ENCODE measurements at places on chromosomes 7 and 10.

GRCh38 chr7:134850066-134850465 is 70.6 kb downstream of the CALD1 start:
- DNase-seq = no peak

- no peak for DNase-seq
Measured at GRCh38 chr7:69173341-69173740, 424.9 kb upstream of the AUTS2 start.

GRCh38 chr7:35375516-35375915 is 121.6 kb upstream of the TBX20 start:
- DNase-seq = no peak

- no peak for DNase-seq
Measured at GRCh38 chr10:125538947-125539731, 143.8 kb downstream of the TEX36 start.

- DNase-seq = no peak
Measured at GRCh38 chr10:30873411-30873810, 158.3 kb downstream of the ZNF438 start.

GRCh38 chr7:155576900-155577508 is 30.6 kb upstream of the CNPY1 start:
- DNase-seq = no peak

DNA sequence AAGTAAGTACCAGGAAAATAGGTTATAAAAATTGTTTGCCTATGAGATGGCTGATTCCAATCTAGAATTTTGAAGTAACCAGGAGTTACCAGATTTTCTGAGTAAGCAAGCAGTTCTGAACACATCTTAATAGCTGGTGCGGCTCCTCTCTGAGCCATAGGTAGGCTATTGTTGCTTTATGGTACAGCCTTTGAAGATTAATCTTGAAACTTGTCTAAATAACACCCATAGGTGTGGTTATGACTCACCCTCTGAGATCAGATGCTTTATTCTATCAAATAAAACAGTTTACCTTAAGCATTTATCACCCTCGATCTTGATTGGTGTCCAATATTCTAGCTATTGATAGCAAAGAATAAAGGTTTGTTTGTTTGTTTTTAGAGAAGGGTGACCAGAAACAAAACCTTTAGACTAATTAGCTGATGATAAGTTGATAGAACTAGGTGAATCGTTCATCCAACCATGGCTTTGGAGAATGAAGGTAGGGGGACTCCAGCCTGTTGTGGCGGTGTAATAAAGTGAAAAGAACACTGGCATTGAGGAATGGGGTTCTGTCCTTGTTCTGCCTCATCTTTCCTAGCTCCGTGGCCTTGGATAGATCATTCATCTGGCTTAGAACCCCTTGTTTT is 72.2 kb downstream of the VTI1A start:
- DNase-seq = no peak

DNA sequence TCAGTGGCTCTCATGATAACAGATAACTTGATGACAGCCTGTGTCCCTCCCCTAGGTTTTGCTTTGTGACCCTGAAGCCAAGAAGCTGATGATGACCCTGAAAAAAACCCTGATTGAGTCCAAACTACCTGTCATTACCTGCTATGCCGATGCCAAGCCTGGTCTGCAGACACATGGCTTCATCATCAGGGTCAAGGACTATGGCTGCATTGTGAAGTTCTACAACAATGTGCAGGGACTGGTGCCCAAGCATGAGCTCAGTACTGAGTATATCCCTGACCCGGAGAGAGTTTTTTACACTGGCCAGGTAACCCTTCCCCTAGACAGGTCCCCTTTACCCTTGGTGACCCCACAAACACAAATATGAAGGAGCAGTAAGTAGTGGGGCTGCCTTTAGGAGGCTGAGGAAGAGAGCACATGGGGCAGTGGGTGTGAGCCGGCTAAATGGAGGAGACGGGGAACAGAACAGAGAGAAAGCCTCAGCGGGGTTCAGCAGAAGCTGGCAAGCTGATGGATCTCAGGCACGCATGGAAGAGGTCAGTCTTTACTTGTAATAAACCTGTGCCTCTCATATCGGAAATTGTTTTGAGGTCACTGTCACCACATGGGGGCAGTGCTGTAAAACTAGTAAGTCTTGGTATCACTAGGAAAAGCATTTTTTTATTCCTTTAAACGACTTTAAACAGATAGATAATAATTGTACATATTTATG is 20.2 kb downstream of the PDCD11 start:
- DNase-seq = peak; percentile 93

- no peak for DNase-seq
Measured at GRCh38 chr10:118587881-118588651, 7.4 kb downstream of the PRLHR start.

DNA sequence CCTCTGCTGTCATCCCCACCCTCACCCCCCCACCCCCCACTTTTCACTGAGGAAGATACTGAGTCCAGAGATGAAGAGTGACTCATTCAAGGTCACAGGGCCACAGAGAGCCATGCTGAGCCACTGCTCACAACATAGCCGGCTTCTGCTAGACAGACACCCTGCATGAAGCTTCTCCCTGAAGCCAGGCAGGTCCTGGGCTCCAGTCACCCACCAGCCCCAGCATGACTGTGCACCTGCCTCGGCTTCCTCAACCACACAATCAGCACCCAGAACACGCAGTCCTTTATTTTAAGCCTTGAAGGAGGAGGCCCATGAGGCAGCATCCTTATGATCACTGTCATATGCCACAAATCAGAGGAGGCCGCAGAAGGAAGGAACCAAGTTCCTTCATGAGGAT is 19.2 kb upstream of the PRKAG2 start:
- no peak for DNase-seq

DNA sequence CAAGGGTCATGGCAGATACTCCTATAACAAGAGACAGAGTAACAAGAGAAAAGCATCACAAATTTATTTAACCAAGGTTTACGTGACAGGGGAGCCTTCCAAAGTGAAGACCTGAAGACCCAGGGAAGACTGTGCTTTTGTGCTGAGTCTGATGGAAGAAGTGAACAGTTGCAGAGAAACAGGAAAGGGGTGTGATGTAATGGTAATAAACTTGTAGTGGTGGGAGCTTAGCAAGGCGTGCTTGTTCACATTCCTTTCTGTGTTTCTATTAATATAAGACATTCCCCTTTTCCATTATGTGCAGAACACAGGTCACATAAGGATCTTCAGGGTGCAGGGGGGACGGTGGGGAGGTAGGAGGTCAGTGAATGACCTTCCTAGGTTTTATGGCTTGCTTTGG is 25.5 kb upstream of the C10orf67 start:
- no peak for DNase-seq

- DNase-seq = no peak
Measured at GRCh38 chr7:39035156-39035555, 57.4 kb downstream of the POU6F2 start.

GRCh38 chr10:22340329-22341189 is 4.7 kb upstream of the SPAG6 start:
- DNase-seq = no peak

- DNase-seq = no peak
Measured at GRCh38 chr10:30573721-30574431, 55.7 kb downstream of the LYZL2 start.

DNA sequence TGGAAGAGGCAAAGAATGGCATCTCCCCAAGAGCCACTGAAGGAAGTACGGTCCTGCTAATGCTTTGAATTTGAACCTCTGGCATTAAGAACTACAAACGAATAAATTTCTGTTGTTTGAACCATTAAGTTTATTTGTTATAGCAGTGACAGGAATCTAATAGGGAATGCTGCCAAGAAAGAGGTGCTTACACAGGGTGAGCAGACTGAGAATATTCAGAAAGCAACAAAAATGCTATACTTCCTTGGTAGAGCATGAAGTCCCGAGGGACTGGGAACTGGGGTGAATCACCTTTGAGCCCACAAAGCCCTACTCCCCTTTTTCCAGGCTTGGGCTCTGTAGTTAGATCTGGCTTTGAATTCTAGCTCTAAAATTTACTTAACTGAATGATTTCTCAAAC is 45.0 kb downstream of the PANK1 start:
- no peak for DNase-seq

DNA sequence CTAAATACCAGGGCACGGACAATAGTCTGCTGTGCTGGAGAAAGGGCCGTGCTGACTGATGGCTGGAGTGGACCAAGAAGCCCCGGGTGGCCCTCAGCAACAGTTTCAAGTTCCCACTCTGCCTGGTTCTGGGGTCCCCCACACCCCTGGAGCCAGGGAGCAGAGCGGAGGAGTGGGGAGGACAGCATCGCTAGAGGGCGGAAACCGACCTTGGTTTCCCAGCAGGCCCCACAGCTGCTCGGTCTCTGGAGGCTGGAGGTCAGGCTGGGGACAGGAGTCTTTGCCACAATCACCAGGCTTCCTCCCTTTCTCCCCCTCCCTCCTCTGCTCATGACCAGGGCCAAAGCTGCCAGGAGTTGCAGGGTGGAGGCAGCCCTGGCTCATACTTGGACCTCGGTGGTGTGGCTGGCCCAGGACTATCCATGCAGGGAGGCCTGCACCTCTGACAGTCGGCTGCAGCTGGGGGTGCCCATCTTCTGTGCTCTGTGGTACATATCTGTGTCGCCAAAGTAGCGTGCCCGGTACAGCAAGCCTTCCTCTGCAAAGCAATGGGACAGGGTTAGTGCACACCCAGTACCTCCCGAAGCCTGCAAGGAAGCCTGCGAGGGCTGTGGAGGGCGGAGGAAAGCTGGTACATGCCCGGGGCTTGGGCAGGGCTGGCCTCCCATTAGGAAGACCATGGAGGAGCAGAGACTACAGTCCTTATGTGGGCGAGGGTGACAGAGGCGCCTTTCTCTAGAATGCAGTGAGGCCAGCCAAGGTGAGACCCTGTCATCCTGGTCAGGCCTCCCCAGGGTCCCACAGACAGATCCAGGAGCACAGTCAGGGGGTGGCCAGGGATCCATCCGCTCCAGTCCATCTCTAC is 19.1 kb downstream of the DNAJB12 start:
- peak; percentile 69 for DNase-seq

DNA sequence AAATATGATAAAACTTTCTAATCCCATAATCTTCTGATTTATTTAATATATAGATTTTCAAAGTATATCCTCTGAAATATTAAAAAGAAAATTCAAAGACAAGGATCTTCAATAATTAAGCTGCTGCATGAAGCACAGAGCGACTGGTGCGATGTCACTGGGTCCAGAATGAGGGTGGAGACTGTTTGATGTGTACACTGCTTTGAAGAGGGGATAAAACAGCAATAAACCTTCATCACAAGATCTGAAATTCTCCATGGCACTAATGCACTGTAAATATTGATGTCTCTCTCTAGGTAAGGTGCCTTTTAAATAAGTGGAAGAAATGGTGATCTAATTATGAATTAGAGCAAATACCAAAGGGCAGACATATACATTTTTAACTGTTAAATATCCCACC is 337.8 kb downstream of the PARD3 start:
- no peak for DNase-seq

DNA sequence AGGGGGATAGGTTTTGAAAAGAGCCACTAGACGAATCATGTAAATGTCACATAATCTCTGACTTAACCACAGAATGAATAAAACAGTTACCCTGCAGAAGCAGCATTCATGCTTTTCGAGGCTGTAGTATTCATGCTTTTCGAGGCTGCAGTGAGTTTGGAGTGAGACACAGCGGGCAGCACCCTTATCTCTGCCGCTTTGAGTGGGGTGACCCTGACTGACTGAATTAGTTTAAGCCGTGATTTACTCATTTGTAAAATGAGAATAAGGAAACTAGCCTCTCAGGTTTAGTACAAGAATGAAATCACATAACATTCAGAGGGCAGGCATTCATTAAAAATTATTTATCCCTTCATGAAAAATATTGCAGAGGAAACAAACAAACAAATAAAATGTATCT is 92.8 kb upstream of the KMT2C start:
- DNase-seq = no peak

DNA sequence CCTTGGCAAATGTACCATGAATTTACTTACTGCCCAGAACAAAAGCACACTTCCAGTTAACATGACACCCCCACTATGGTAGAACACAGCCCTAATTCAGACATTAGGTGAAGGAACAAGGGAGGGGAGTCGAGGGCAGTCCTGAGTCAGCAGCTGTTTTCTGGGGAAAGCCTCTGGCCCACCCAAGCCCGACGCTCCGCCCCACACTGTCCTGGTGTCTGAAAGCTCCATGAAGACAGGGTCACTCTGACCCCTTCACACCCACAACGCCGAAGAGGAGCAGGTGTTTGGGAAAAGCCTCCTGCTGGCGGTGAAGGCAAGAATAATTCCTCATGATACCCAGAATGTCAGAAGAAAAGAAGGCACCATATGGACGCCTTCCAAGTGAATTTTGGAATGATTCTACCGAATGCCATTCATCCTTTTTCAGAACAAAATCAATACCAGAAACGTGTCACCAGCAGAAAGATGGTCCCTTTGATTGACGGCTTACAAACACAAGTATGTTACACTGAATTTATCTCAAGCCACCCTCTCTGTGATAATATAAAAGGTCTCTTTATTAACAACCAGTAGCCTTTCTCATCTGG is 172.1 kb downstream of the DIP2C start:
- no peak for DNase-seq

- DNase-seq = no peak
Measured at GRCh38 chr7:151008143-151008510, 16.2 kb downstream of the ATG9B start.

GRCh38 chr7:3806516-3806915 is 505.5 kb downstream of the SDK1 start:
- DNase-seq = no peak

GRCh38 chr7:101594790-101595189 is 34.3 kb downstream of the MYL10 start:
- no peak for DNase-seq

- DNase-seq = no peak
Measured at GRCh38 chr10:95328013-95328412, 37.2 kb upstream of the PDLIM1 start.

GRCh38 chr10:31770307-31770902 is 158.2 kb downstream of the ARHGAP12 start:
- DNase-seq = no peak

GRCh38 chr10:79209340-79209739 is 137.9 kb upstream of the PPIF start:
- DNase-seq = no peak

- no peak for DNase-seq
Measured at GRCh38 chr10:133346413-133346812, 760 bp upstream of the PRAP1 start.

DNA sequence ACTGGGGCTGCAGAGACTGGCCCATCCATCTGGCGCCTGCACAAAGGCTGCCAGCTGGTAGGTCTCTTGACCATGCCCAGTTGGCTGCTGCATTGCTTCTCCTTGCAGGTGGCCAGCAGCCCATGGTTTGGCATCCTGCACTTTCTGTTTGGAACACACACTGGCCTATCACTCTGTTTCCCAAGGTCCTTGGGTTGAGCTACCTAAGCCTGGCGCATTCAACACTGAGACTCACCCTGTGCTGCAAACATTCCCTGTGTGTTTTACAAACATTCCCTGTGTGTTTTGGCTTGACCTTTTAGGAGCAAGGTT is 55.5 kb downstream of the TACR2 start:
- DNase-seq = no peak

All from tibial nerve (tissue), 4 donors.